ENCODE measurements at places on chromosomes 3 and 15.

- no peak for DNase-seq
These were observed 66.9 kb downstream of the BFSP2 start for GRCh38 chr3:133466531-133467386.

DNA sequence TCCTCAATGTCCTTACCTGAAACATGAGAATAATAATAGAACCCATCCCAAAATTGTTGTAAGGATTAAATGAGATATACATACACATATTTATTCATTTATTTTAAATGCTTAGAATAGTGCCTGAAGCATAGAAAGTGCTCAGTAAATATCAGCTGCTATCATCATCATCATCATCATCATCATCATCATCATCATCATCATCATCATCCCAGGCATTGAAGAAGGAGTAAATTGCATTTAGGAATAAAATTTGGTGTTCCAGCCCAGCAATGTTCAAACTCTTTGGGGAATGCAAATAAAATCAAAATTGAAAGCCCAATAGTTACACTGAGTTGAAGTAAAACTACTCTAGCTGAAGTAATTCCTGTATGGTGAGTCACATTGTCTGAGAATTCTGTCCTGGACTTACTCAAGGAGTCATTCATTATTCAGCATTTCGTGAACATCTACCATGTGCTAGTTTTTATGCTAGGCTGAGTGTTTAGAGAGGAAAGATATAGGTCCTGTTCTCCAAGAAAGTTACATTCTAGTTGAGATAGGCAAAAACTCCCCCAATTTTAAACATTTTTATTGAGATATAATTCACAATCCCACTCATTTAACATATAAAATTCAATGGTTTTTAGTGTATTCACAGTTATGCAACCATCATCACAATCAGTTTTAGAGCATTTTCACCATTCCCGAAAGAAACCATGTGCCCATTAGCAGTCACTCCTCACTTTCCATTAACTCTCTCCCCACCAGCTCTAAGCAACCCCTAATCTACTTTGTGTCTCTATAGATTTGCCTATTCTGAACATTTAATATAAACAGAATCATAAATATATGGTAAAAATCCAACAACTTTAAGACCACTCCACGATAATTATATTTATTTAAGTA is 107.2 kb downstream of the FRMD5 start:
- no peak for DNase-seq

DNA sequence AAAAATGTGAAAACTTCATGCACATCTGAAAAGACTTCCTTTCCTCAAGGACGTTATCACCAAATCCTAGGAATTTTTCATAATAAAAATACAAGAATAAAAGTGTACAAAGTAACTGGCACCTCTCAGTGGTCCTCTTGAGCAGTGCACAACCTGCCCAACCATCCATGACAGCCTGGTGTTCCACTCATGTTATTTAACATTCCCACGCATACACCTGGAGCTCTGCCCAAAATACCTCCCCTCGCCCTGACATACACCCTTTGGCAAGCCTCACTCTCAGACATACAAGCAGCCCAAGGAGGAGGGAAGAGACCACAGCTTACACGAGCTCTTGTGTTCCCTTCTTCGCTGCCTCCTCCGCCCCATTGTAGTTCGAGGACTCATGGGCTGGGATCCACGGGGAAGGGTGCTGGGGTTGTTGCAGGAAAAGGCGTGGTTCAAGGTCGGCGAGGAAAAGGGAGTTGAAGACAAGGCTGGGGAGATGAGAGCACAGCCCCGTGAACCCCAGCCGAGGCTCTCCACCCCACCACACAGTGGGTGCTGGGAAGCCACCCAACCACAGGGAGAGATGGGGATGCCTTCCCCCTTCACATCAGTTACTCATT is 23.3 kb downstream of the GRIP2 start:
- DNase-seq = no peak

DNA sequence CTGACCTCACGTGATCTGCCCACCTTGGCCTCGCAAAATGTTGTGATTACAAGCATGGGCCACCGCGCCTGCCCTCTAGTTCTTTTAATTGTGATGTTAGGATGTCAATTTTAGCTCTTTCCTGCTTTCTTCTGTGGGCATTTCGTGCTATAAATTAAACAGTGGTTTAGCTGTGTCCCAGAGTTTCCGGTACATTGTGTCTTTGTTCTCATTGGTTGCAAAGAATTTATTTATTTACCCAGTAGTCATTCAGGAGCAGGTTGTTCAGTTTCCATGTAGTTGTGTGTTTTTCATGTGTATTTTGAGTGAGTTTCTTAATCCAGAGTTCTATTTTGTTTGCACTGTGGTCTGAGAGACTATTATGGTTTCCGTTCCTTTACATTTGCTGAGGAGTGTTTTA is 30.1 kb downstream of the MYRIP start:
- DNase-seq = no peak

DNA sequence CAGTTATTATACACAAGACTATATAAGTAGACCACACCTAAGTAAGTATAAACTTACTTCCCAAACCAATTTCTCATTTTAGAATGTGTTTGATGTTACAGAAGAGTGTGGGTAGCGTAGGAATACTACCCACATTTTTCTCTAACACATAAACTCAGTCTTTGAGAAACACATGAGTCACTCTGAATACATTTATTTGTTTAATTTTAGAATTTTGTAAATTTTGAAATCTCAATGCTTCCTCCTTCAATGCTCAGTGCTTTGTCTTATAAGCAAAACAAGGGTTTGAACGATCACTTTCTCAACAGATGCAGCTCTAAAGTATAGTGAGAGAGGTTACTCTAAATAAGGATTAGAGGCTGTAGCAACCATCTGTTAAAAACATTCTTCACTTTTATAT is 700.8 kb downstream of the SI start:
- no peak for DNase-seq

- DNase-seq = peak; percentile 49
These were observed 273.3 kb downstream of the RPLP1 start for GRCh38 chr15:69725957-69726356.

GRCh38 chr15:100595964-100596363 is 6.0 kb downstream of the LINS1 start:
- DNase-seq = peak; percentile 32

DNA sequence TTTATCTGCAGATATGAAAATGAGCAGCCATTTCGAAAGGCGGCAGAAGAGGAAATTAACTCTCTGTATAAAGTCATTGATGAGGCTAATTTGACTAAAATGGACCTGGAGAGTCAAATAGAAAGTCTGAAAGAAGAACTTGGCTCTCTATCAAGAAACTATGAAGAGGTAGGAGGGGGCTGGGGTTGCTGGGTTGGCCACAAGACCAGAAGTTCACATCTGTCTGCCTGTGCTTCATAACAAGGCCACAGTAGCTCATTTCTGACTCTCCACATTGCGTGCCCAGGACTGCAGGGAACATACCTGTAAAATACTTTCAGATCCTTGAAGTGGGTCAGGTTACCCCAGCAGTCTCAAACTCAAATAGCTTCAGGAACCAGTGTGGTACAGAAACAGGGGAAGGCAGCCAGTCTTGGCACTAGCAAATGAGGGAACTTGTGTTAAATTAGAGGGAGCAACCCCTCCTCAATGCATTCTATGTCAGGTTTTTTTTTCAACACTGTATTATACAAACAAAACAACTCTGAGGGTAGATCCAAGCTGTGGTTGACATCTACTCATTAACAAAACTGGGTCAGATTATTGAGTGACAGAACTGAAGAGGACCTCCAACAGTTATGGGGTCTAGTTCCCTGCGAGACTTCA is 48.7 kb downstream of the BFSP2 start:
- peak; percentile 61 for DNase-seq

DNA sequence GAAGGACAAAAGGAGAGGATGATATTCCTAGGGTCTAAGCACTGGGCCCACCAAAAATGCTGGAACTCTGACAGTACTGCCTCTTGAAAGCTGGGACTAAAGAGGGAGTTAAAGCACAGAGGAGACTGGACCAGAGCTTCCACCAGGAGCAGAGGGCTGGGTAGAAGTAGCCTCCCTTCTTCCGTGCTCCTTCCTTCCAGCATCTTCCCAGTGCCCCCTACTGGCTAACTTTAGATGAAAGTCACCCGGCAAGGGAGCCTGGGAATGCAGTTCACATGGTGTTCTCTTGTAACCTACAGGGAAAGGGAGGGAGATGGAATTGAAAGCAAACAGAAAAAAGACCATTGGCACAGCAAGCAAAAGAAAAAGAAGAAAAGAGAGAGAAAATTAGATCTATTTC is 106.1 kb upstream of the COL8A1 start:
- no peak for DNase-seq

DNA sequence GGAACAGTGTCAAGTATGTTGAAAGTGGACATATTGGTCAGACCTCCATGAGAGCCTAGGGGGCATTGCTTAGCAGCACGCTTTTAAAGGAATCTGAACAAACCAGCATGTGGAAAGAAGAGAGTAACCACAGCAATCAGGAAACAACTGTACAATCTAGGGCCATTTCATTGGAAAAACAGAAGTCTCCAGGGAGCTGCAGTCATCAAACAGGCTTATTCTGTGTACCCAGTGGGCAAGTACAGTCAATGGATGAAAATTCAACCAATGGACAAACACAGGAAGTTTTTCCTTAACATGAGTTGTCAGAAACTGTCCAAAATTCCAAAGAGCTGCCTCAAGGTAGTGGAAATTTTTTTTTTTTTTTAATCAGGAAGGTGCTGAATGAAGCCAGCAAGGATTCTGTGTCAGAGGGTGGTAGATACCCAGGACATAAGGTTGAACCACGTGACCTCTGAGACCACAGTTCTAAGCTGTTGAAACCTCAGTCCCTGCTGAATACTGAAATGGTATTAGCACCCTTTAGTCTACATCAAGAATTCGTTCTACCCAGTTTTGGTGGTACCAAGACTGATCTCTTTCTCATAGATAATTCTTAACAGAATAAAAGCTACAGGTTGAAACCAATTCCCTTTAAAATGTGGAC is 4.4 kb upstream of the DLG1 start:
- DNase-seq = peak; percentile 12

DNA sequence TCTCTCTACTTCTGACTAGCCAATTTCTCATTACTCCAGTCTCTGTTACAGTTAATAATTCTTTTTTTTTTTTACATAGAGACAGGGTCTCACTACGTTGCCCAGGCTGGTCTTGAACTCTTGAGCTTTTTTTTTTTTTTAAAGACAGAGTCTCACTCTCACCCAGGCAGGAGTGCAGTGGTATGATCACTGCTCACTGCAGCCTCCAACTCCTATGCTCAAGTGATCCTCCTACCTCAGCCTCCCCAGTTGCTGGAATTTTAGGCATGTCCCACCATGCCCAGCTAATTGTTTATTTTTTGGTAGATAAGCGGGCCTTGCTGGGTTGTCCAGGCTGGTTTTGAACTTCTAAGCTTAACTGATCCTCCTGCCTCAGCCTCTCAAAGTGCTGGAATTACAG is 13.6 kb downstream of the IP6K1 start:
- no peak for DNase-seq

- DNase-seq = peak; percentile 38
These were observed 153.4 kb upstream of the SMAD3 start for GRCh38 chr15:66912001-66912400.

DNA sequence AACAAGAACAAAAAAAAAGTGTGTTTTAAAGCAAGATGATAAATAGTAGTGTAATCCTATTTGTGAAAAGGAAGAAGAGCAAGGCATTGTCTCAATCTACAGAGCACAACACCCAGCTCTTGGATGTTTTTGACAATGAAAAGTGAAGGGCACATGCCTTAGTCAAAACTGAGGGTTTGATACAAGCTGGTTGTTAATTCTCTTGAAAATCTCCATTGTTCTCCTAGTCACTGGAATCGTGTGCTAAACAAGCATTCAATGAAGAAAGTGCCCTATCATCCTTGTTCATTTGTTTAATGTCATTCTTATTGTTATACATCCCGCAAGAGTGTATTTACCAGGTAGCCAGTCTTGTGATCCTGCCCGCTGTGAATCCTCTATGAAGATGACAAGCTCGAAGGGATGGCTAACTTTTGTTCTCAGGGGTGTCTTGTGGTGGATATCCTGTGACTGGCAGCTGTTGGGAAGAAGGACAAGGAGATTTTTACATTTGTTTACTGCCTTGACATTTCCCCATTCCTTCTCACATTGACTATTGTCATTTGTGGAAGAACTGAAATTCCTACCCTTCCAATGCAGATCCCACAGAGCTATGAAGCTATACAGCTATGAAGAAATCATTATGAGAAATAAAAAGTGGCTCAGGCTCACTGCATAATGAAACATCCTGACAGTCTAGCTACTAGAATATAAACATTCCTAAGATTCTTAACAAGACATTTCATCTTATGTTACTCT is 175.9 kb downstream of the VGLL3 start:
- no peak for DNase-seq

- DNase-seq = no peak
These were observed 18.1 kb upstream of the ATP13A5 start for GRCh38 chr3:193396451-193397244.

GRCh38 chr3:99929745-99930139 is 112.1 kb downstream of the CMSS1 start:
- DNase-seq = no peak

GRCh38 chr3:13550423-13550690 is 1.4 kb downstream of the FBLN2 start:
- DNase-seq = no peak

DNA sequence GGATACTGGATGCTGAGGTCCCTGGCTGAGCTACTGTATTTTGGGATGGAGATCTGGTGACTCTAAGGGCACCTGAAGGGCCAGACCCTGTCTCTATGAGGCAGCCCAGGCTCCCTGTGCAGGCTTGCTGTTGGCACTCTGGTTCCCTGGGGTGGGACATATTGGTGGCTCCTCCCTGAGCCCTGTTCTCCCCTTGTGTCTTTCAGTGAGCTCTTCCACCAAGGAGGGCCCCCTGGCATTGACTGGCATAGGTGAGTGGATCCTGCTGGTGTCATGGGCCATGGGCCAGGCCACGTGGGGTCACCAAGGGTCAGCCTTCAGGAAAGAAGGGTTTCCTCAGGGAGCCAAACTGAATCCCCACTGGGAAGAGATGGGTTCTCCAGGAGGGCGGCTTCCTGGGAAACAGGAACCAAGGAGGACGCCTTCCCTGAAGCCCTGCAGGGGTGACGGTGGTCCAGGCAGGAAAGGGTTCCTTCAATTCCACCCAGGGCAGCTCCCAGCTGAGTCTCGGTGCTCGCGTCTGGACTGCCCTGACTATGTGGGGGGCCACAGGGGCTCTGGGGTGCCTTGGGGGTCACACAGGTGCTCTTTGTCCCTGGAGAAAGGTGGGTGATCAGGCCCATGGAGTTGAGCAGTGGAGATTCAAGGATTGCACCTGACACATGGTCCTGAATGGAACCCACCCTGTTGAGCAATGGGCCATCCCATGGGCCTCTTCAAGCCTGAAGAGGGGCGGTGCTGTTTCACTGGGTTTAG is 220.4 kb downstream of the SNRPN start:
- DNase-seq = no peak

GRCh38 chr3:119405315-119405714 is 58.1 kb downstream of the TMEM39A start:
- no peak for DNase-seq
